HT1080 (cell line): ENCODE measurements at places on chromosomes 13 and 19. TPM values are rescaled to one million over a fixed set of nuclear protein-coding genes. Genes with fewer than 3 reads are reported as not detected.

IGFL3 gene
- total RNA-seq, result 1.7 and 1.9 TPM in 2 replicates

FBN3 gene
- total RNA-seq, result not detected in 2 replicates

KIR2DL3 gene
- total RNA-seq, result not detected in 2 replicates

PSG1 gene
- 0.27 TPM in 1 of 2 replicates, not detected in the other for total RNA-seq

DNA sequence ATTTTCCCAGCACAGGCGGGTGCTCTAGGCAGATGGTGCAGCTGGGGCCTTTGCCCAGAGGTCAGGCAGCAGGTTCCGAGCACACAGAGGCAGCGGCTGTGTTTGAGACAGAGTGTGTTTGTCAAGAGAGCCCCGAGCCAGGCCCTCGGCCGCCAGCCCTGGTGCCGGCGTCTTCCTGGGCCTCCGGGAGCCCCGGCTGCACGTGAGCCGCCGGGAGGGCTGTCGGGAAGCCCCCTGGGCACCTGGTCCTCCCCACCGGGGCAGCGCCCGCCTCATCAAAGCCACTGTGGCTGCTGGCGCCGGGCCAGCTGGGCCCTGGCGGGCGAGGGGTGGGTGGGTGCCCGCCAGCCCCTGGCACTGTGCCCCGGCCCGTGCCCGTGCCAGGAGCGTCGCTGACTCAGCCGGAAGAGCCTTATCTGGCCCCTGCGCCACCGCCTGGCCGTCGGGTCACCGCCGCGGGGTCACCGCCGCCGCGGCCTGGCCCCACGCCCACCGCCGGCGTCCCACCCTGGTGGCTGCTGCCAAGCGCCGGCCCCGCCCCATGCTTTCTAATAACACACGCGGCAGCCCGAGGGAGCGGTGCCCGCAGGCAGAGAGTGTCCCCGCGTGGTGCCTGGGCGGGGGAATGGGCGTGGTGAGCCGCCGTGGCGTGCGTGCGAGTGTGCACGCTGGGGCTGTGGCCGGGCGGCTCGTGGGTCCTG is 14.9 kb downstream of the ARID3A start:
- peak; percentile 73 for DNase-seq

- peak; percentile 8 for DNase-seq
These were observed 204.5 kb downstream of the PDS5B start for GRCh38 chr13:32790731-32791130.
